Mononuclear cell (primary cell): ENCODE measurements at places on chromosomes 13 and 19. TPM values are rescaled to one million over a fixed set of nuclear protein-coding genes. Genes with fewer than 3 reads are reported as not detected.

Gene KL
- 0.10 TPM for total RNA-seq

Gene RGCC
- 68.3 TPM for total RNA-seq

Gene TSKS
- 0.31 TPM for total RNA-seq

Gene PRODH2
- total RNA-seq: not detected

Gene CGB5
- not detected for total RNA-seq

Gene MARCHF2
- total RNA-seq: 119 TPM

Gene PIN1
- total RNA-seq: 44.7 TPM

Gene OR7C1
- total RNA-seq: not detected

Gene S1PR5
- 36.9 TPM for total RNA-seq

Gene ZNF491
- 0.94 TPM for total RNA-seq

Gene ADM5
- 0.84 TPM for total RNA-seq

Gene RXFP2
- total RNA-seq: not detected
